Esophagus squamous epithelium (tissue), 5 donors: ENCODE measurements at places on chromosomes 7 and 10. TPM values are rescaled to one million over a fixed set of nuclear protein-coding genes. Genes with fewer than 3 reads are reported as not detected.
A peak's percentile ranks its signal among the peaks of the same experiment; 100 is the strongest.

Gene SEMA3D
- 0.13 TPM for total RNA-seq

GRCh38 chr7:140074780-140075179 lies 12.0 kb upstream of the PARP12 start:
- no peak for DNase-seq
- H3K27ac ChIP-seq: no peak overlapping the region
- H3K27me3 ChIP-seq: no peaks in the 10 kb centered on the region
- H3K36me3 ChIP-seq: no peaks in the 10 kb centered on the region
- no peaks in the 10 kb centered on the region for H3K4me1 ChIP-seq

DNA sequence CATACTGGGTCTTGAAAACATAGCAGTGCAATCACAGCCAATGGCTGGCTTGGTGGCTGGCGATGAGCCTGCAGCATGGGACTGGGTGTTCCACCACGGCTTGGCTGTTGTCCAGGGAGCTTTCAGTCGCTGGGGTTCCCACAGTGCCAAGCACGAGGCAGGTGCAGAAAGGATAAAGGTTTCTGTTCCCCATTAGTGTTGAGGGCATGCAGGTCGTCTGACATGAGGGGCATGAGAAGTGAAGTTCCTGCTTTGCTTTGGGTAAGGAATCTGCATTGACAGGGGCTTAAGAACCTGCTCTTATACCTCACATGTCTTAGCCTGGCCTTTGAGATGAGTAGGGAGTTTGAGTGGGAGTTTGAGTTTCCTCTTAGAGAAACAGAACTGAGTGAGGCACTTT lies 9.0 kb upstream of the CFTR start:
- no peaks in the 10 kb centered on the region for H3K36me3 ChIP-seq
- H3K27ac ChIP-seq: no peak overlapping the region
- no peaks in the 10 kb centered on the region for H3K27me3 ChIP-seq
- DNase-seq: no peak
- no peaks in the 10 kb centered on the region for H3K4me1 ChIP-seq
- H3K4me3 ChIP-seq: no peak overlapping the region

DNA sequence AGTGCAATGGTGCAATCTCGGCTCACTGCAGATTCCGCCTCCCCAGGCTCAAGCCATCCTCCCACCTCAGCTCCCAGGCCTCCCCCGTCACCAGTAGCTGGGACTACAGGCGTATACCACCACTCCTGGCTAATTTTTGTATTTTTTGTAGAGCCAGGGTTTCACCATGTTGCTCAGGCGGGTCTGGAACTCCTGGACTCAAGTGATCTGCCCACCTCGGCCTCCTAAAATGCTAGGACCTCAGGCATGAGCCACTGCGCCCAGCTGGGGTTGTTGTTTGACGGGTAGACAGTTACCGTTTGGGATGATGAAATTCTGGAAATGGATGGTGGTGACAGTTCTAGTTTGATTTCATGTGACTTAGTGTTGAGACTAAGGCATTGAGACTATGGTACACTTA lies 15.3 kb downstream of the CALML3 start:
- DNase-seq: no peak
- no peak overlapping the region for H3K4me3 ChIP-seq
- H3K4me1 ChIP-seq: peaks cover 22% of the 10 kb centered on the region
- H3K27ac ChIP-seq: no peak overlapping the region
- H3K27me3 ChIP-seq: no peaks in the 10 kb centered on the region

DNA sequence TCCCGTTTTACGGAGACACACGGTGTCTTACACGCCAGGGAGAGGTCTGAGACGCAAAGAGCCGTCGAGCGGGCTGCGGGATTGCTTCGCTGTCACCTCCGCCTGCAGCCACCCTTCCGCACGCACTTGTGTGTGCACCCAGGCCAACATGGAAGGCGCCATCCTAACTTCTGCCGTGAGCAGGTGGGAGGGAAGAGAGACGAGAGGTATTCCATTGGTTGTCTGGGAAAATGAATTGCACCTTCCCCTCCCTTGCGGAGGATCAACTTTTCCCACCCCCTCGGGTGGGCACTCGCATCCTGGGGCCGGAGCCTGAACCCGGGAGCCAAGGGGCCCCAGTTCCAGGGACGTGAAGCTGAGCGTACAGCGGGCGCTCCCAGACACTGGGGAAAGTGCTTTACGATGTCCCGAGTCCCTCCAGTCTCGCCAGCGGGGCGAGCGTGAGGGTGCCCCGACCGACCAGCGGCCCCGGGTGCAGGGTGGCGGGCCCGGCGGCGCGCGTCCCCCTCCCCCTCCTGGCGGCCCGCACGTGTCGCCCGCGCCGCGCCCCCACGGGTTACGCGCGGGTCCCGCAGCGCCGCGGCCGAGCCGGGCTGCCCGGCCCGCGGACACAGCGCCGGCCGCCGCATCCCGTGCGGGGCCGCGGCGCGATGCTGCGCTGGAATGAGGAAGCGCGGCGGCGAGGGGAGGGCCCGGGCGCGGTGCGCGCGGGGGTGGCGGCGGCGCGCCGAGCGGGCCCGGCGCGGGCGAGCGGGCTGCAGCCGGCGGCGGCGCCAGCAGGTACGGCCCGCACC lies 984 bp upstream of the IKZF1 start:
- peak overlapping the region; percentile 83 for H3K27ac ChIP-seq
- H3K27me3 ChIP-seq: no peaks in the 10 kb centered on the region
- peaks cover 7% of the 10 kb centered on the region for H3K4me1 ChIP-seq
- H3K4me3 ChIP-seq: peak overlapping the region; percentile 57
- DNase-seq: no peak
